ENCODE measurements at places on chromosomes 6 and 20.
A peak's percentile ranks its signal among the peaks of the same experiment; 100 is the strongest.

- DNase-seq: no peak
These were observed 16.3 kb downstream of the NOX3 start for GRCh38 chr6:155439376-155439775.

- DNase-seq: peak; percentile 29
These were observed 44.2 kb upstream of the MDGA1 start for GRCh38 chr6:37741757-37742400.

GRCh38 chr6:131436358-131436757 is 136.7 kb upstream of the ARG1 start:
- DNase-seq: no peak

DNA sequence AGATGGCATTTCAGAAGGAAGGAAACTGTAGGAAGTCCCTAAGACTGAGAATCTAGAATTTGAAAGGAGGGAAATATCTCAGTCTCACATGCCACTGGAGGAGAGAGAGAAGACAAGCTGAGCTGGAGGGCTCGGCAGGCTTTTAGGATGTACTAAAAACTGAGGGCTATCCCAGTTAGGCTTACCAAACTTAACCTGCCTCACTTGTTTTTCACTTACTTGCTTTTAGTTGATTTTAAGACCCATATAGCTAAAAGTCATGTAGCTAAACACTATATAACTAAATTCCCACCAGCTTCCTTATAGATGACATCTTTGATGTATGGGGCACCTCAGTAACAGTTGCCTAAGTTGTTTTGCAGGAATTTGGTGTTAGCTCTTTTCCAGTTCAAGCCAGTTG is 288.0 kb downstream of the DOK5 start:
- no peak for DNase-seq

- no peak for DNase-seq
These were observed 61.4 kb upstream of the MTRF1L start for GRCh38 chr6:153063936-153064335.

GRCh38 chr6:36290668-36291620 is 21.1 kb downstream of the PNPLA1 start:
- no peak for DNase-seq

- DNase-seq: peak; percentile 76
These were observed 271.0 kb upstream of the HSF2 start for GRCh38 chr6:122128445-122128844.

GRCh38 chr20:23653400-23653938 is 15.7 kb upstream of the CST3 start:
- no peak for DNase-seq

Measured in NCI-H82 (cell line).